ENCODE measurements at places on chromosomes 6 and 20. TPM values are rescaled to one million over a fixed set of nuclear protein-coding genes. Genes with fewer than 3 reads are reported as not detected.

The CENPW gene
- 0.83 TPM for total RNA-seq

The PI3 gene
- total RNA-seq, result 0.62 TPM

DNA sequence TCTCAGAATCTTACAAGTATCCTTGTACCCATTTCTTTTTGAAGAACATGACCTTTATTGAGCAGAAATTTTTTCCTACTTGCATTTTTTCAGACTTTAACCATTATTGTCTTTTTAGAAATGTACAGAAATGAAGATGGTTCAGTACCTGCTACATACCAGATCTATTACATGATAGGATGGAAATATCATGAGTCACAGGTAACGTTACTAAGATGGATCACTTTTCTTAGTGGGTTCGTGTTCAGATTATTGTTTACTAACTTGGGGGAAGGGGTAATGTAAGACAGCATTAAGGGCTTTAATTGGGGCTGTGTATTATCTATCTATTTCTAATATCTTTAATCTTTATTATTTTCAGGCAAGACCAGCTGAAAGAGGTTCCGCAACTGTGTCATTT lies 31.9 kb downstream of the NDUFAF5 start:
- DNase-seq, result no peak

DNA sequence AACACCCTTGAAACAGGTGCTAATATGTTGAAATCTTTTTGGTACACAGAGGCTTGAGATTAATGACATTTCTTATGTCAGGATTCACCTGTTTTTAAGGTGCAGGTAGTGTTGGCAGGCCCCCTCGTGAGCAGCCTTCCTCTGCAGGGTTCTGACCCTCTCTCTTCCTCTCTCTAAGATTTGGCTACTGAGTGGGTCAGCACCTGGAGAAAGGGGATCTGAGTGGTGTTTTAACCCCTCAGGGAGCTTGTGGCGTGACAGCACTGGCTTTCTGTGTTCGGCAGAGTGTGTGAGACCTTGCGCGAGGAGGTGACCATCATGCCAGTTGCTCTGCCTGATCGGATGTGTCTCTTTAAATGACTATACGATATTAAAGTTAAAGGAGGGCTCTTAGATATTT lies 37.1 kb downstream of the HIVEP1 start:
- no peak for DNase-seq

- no peak for DNase-seq
Measured at GRCh38 chr20:56954797-56955196, 311.6 kb downstream of the BMP7 start.

DNA sequence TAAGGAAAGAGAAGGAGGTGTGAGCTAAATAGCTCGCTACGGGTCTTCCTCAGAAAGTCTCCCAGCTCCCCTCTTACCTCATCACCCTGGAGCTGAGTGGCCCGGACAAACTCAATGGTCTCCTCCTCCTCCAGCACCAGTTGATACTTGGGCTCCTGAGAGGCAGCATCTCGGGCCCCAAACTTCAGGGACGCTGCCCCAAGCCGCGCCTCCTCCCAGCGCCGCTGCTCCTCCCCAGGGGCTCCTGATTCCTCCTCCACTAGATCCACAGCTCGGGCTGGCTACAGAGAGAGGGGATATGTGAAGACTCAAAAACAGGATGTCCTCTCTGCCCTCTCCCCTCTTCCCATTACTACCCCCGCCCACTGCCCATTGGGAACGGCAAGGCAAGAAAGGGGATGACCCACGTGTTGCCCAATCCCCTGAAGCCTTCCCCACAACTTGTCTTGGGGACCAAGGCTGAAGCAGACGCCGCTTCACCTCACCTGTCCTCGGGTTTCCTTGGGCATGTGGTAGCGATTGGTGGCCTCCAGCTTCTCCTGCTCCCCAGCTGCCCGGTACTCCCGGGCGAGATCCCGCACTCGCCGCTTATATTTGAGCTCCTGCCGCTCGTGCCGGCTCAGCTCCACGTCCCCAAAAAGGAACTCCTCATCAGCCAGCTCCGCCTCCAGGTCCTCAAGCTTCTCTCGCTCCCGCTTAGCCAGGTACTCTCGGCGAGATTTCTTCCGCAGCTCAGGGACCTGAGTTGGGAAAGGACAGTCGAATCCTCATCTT lies 7.6 kb downstream of the DHX16 start:
- DNase-seq, result no peak

DNA sequence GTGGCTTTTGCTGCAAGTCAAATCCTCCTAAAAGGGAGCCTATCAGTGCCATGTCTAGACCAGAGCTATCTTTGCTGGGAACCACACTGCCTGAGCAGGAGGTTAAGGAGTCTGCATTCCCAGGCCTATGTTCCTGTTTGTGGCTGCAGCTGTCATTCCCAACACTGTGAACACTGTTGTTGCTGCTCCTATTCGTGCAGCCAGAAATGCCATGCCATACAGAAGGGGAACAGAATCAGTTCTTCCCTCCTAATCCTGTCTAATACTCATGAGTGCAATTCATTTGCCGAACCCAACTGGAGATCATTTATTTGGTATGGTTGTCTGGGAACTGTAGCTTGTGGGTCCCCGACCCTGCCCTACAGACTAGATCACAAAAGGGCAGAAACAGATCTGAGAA lies 406.5 kb upstream of the GJE1 start:
- no peak for DNase-seq

- no peak for DNase-seq
Measured at GRCh38 chr6:2221726-2222274, 23.6 kb downstream of the GMDS start.

- no peak for DNase-seq
Measured at GRCh38 chr6:3391902-3392458, 64.9 kb downstream of the SLC22A23 start.

DNA sequence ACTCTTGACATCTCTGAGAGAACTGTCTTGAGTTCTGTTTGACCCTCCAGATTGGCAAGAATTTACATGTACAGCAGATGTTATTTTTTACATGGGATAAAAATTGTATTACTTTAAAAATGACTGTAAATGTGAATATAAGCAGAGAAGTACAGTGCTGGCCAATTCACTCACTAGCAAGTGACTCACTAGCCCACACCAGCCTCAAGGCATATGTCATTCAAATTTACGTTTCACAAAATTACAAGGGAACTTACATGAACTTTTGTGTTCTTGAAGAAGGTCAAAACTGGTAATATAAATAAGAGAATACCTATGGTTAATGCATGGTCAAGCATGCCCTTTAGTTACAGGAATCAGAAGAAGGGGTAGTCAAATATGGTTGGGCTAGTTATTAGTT lies 54.0 kb upstream of the HMGCLL1 start:
- no peak for DNase-seq
